Esophagus squamous epithelium (tissue), 5 donors: ENCODE measurements at places on chromosomes 4 and X.

DNA sequence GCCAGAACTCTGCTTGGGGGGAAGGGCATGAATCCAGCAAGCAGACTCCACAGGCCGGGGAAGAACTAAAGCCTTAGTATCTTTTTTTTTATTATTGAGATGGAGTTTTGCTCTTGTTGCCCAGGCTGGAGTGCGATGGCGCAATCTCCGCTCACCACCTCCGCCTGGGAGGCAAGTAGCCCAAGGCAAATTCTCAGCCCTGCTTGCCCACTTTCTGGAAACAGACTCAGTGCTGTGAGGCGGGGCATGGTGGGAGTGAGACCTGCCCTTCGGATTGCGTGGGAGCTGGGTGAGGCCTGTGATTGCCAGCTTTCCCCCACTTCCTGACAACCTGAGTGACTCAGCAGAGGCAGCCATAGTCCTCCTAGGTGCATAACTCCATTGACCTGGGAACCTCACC, 348.8 kb downstream of the GASK1B start:
- no peak for DNase-seq

GRCh38 chr4:96009427-96010119, 169.7 kb downstream of the PDHA2 start:
- DNase-seq = no peak

GRCh38 chrX:46710927-46711623, 47.8 kb downstream of the SLC9A7 start:
- no peak for DNase-seq

DNA sequence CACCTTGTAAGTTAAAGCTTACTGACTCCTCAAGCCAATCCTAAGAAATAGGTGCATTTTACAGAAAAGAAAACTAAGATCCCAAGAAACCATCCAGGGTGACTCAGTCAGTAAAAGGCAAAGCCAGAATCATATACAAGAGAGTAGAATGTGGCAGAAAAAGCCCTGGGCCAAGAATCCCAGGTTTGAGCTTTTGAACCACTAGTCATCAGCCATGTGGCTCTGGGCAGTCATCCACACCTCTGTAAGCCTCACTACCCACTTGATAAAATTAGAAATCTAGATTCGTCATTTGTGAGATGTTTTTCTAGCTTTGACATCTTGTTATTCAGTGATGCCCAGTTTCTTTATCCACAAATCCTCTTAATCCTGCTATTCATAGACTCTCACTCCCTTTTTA, 122.2 kb upstream of the PDE5A start:
- no peak for DNase-seq

GRCh38 chr4:31193521-31193920, 473.4 kb downstream of the PCDH7 start:
- DNase-seq = no peak

DNA sequence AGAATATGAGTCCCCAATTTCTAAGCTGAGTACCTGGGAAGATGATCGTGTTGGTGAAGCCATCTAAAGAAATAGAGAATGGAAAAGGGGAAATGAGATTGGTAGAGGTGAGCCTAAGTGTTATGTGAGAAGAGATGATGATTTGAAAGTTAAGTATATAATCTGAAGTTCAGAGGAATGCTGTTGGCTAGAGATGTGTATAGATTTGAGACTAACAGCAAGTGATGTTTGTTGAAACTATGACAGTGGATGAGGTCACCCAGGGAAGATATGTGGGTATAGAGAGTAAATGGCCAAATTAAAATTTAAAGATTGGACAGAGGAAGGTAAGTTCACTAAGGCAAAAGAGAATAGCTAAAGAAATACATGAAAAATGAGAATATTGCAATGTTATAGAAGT, 324.2 kb downstream of the MAPK10 start:
- no peak for DNase-seq

GRCh38 chr4:114921191-114921590, 192.2 kb downstream of the NDST4 start:
- DNase-seq = no peak

DNA sequence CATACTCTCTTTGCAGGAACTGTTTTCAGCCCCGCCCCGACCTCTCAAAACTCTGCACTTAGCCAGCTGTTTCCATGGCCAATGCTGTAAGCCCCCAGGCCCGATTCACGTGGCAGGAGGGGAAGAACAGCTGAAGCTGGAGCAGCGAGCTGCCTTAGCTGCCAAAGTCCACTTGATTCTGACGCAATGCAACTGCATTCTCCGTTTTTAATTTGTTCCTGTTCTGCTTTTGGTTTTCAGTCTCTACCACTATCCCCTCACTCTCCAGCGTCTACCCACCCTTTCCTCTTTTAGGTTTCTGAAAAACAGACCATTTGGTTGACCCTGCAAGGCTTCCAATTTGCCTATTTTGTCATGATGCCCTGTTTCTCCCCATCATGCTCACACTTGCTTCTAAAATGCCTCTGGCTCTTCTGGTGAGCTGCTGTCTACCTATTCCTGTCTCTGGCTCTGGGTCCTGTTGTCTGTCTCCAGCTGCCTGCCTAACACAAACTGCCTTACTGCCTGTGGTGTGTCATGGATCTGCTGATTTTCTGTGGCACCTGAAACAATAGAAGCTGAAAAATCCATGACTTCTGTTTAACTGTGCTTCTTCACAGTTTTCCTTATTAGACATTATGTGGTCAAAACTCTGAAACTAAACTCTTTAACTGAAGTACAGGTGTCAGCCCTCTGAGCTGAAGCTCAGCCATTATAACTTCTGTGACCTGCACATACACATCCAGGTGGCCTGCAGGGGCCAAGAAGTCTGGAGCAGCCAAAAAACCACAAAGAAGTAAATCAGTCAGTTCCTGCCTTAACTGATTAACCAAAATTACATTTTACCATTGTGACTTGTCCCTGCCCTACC, 160.5 kb upstream of the AGTR2 start:
- no peak for DNase-seq

DNA sequence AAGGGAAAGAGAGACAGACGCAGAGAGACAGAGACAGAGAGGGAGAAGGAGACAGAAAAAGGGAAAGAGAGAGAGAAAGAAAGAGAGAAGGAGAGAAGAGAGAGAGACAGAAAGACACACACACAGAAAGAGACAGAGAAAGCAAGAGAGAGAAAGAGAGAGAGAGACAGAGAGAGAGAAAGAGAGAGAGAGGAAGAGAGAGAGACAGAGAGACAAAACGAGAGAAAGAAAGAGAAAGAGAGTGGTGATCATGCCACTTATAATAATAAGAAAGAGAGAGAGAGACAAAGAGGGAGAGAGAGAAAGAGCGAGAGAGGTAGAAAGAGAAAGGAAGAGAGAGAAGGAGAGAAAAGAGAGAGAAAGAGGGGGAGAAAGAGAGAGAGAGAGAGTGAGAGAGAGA, 51.4 kb downstream of the SHOX start:
- DNase-seq = no peak

DNA sequence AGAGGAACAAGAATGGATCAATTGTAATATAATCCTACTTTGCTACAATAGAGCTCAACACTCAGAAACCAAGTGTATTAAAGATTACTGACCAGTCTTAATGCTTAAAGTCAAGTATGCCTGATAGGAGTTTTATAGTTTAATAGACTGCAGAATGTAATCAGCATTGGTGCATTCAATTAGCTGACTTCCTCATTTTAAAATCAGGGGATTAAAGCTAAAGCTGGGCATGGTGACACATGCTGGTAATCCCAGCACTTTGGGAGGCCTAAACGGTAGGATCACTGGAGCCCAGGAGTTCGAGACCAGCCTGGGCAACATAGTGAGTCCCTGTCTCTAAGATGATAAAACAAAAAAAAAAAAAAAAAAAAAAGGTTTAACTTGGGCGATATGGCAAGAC, 10.8 kb downstream of the HNRNPDL start:
- no peak for DNase-seq

DNA sequence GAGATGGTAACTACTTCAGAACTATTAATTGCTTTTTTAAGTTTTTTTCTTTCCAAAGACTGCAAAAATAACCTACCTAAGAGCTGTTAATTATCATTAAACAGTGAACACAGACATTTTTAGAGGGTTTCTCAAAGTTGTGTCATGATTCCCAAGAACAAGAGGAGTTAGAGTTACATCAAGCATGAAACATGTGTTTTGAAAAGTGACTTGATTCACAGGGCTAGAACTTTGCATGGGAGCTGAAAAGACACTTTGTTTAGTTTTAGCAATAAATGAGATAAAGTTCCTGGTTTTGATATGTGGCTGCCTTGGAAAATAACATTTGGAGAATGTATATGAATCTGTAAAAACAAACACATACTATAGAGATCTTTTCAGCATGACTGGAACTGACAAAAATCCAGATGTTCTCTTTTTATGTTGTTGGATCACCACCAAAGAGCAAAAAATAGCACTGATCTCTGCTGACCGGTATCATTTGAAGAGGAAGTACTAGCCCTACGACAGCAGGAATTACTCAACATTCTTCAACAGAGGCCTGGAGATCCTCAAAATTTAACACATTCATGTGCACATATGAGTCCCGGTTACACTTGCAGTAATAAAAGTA, 173.0 kb upstream of the PCDH18 start:
- DNase-seq = no peak

DNA sequence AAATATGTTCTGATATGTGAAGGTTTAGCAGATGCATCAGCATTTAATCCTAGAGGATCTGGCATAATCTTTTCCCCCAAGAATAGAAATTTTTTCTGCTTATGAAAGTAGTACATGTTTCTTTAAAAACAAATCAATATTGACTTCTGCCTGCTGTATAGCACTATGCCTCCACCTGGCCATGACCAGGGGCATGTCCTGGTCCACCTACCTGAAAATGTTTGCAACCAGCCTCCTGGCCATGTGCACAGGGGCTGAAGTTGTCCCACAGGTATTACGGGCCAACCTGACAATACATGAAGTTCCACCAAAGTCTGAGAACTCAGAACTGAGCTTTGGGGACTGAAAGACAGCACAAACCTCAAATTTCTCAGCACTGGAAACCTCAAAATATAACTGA, 10.0 kb downstream of the HPRT1 start:
- DNase-seq = no peak

GRCh38 chr4:41670530-41670929, 78.0 kb downstream of the PHOX2B start:
- DNase-seq = no peak

DNA sequence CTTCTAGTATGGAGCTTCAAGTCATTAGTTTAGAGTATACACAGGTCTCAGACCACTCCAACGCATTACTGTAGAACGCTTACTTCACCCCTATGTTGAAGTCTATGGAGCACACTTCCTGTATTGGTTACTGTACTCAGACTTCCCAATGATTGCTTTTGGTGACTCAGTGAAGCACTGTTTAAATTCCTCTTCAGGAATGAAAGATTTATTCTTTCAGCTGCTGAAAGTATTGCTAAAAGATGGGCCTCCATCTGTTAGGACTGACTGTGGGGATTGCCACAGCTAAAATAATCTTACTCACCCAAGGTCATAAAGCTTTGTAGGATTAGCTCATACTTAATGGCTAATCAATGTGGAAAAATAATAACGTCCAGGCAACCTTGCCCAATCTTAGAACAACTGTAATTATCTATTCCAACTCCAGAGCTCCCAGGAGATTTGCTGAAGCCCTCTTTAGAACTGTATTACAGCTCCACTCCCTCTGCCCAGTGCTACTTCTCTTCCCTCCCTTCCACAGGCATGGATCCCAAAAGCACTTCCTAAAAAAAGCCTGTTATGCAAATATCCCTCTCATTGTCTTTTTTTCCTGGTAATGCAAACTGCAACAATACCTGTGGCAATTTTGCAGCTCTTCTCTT, 281.9 kb upstream of the HS3ST1 start:
- no peak for DNase-seq
